ENCODE measurements at places on chromosomes 7 and 10.

DNA sequence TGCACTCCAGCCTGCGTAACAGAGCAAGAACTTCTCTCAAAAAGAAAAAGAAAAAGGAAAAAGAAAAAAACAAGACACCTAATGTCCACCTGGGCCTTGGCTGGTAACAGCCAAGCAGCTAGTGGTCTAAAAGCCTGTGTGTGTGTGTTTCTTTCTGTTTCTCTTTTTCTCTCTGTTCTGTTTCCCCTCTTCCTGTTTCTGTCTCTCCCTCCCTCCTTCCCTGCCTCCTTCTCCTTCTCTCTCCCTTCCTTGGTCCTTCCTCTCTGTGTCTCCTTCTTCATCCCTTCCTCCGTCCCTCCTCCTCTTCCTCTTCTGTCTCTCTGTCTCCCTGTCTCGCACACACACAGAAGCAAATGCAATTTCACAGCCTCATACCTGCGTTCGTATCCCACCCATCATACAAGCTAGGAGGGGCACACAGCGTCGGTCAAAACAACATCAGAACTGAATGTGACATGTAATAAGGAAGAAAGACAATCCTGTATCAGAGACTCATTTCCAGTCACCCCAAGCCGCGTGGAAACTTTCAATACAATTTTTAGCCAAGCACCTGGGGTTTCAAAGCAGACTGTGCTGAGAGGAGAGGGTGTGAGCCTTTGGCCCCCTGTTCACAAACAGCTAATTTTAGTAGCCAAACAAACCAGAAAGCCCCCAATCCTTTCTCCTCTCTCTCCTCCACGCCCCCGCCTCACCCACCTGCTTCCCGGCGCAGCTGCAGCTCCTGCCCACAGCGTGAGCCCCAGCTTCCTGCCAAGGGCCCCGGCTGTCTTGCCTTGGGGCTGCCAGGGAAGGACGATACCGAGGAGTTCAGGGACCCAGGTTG, 50.2 kb upstream of the GNA12 start:
- peak; percentile 60 for DNase-seq

DNA sequence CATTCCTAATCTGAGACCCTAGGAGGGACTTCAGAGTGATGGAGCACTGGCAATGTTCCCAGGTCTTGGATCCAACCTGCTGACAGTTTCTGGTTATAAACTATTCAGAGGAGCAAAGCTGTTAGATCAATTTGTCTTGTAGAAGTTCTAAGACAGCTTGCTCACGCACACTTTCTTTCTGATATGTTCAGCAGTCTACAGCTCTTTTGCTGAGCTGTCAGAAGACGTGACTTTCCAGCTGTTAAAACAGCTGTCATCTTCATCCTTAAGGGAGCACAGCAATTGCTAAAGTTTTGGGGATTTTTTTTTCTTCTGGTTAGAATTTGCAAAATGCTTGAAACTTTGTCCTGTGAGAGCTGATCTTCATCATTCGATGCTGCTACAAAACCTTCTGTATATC, 823.1 kb downstream of the SORCS1 start:
- no peak for DNase-seq

DNA sequence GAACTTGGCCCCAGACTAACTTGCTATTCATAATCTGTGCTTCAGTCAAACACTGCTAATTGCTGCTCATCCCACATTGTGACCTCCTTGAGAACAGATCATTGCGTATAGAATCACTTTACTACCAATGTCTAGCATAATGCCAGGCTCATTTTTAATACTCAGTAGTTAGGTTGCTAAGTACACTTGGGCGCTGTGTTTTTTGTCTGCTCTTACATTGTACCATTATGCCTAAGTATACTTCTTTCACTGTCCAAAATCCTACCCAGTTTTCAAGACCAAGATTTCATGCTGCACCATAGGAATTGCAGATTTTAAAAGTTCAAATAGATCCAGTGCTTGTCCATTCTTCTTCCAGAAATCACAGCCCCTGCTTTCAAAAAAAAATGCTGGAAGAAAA, 32.8 kb upstream of the TMEM106B start:
- no peak for DNase-seq

- no peak for DNase-seq
Observed at GRCh38 chr7:116195451-116195850, 14.9 kb upstream of the TES start.

DNA sequence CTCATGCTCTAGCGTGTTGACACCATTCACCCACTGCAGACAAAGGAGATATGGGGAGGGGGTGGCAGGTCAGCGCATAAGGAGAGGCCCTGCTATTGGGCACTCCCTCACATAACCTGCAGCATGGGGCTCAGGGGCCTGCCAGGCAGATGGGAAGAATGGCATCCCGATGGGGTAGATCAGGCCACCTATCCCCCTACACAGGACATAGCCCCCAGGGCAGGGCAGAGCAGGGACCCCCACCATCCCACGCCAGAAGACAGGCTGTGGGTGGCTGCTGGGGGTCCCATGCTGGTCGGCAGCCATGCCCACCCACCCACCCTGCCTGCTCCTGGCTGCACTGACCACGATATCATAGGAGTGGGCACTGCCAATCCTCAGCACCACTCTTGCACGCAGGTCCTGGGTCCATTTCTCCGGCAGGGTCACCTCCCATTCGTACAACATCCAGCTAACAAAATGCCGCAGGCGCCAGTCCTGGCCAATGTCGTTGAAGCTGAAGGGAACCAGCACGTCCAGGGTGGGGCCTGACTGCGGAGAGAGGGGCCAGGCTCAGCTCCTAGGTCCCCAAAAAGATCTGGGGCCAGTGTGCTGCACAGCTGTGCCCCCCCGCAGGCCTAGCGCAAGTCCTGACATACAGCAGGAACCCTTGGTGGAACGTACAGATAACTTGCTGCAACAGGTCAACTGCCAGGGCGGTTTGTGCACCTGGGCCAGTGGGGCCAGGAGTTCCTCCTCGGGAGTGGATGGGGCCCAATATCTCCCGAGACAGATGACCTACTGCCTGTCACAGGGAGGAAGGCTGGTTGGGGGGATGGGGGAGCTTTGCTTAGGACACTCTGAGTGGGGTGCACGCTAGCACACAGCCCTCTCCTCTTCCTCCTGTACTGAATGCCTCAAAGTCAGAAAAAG, 45.9 kb upstream of the ZNF479 start:
- no peak for DNase-seq

DNA sequence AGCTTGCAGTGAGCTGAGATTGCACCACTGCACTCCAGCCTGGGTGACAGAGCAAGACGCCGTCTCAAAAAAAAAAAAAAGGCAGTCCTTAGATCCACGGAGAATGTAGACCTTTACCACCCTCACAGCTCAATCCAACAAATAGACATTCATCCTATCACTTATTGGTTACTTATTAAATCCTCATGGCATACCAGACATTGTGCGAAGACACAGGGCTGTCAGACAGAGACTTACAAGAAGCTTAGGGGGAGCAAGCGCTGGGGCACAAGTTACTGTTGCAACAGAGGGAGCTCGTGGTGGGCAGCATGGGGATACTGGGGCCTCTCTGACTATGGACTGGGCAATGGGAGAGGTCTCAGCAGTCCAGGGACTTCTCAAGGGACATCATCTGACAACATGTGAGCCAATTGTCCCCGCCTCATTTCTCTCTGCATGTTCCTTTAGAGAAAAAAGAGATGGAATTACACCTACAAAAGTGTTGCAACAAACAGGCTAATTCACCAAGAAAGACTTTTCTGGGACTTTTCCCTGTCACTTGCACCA, 82.8 kb upstream of the TNS3 start:
- DNase-seq, result no peak

GRCh38 chr10:119494236-119495020, 48.1 kb downstream of the RGS10 start:
- DNase-seq, result no peak

DNA sequence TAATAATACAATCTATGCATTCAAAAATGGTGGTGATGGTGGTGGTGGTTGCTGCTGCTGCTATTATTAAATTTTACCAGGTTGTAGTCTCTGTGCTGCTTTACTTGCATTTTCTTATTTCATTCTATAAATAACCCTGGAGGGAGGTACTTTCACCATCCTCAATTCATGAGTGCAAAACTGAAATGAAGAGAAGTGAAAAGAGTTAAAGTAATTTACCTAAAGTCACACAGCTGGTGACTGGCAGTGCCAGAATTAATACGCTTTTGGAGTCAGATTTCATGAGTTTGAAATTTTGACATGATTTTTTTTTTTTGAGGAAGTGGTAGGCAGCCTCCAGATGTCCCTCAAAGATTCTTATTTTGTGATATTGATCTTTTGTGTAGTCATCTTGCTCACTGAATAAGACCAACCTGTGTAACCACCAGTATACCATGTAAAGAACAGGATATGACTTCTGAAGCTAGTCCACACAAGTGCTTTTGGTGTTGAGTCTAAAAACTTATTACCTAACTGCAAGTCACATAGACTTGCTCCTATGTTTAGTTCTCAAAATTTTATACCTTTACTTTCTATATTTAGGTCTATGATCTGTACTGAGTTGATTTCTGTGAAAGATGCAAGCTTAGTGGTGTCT, 218.8 kb downstream of the ZWINT start:
- DNase-seq, result no peak

DNA sequence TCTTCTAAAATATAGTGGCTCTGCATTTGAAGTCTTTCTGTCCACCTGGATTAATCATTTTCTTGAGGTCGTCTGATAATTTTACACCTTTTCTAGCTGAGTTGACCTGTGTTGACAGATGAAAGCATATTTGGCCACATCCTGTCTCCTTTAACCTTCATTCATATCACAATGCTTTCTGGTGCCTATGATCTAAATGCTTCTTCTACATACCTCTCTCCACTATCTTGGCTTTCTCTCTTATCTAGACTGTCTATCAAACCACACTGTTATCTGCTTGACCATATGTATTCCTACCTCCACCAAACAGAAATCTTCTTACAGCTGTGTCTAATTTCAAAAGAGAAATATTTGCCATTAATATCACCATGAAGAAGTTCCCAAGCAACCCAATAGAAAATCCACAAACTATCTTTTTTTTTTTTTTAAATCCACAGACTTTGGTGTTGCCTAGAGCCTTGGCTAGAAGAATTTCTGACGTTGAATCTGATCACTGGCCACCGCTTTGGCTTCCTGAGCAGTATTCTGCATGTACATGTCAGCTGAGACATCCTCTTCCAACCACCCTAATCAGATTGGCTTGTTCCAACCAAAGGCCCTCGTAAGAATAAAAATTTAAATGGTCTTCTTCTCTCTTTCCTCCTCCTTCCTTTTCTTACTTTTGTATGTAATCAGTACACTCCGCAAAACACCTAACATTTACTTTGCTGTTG, 66.3 kb upstream of the SP4 start:
- no peak for DNase-seq

DNA sequence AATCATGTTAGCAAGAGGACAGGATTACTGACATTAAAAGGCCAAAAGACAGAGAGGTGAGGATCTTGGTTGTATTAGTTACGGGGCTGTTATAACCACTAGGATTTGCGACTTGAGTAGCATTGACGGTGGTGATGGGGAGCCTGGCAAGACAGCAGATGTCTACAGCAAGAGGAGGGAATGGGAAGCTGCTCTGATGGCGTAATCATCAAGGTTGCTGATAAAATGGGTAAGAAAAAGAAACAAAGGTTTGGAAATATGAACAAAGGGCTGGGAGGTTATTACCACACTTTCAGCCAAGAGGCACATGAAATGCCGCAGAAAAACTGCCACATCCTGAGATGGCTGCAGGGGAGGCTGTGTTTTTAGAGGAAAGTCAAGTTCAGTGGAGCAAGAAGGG, 33.9 kb downstream of the TMEM229A start:
- DNase-seq, result no peak

DNA sequence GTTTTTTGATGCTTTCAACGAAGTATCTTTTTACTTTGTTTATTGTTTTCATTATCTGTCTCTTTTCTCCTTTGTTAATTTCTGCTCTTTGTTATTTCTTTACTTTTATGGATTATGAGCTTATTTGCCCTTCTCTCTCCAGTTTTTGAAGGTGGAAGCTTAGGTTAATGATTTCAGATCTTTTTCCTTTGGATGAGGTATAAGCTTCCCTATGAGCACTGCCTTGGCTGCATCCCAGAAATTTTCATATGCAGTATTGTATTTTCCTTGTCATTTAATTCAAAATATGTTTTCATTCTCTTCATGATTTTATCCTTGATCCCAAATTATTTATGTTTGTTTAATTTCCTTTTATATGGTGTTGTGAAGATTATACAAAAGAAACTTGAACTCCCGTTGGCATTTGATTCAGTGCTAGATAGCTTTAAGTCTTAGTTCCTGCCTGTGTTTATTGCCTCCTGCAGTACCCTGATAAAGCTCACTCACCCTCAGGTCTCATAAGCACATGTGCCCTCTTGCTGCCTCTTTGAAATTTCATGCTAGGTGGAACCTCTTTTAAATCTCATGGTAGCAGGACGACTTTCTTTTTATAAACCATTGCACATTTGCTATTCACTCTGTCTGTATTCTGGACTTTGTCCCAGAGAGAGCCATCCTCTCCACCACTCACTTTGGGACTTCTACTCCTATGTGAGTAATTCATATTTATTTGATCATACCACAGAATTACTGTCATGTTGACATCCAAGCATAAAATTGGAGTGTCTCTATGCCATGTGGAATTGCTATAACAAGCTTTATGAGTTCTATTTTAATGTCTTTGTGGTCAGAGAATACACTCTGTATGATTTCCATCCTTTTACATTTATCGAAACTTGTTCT, 23.0 kb upstream of the CEP41 start:
- DNase-seq, result no peak

DNA sequence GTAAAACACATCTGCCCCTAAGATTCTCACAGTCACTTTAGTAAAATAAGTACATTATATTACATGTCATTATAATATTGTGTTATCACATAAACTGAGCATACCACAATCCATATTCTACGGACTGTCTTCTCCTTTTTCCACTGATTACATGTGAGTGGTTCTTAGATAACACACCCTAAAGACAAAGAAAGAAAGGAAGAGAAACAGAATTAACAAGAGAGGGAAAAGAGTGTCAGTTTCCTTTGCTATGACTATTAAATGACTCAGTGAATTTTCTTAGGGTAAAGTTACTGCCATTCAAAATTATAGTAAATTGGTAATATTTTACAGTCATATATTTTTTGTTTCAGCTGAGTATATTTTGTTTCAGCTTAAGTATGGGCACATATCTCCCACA, 268.3 kb downstream of the TWIST1 start:
- DNase-seq, result no peak

DNA sequence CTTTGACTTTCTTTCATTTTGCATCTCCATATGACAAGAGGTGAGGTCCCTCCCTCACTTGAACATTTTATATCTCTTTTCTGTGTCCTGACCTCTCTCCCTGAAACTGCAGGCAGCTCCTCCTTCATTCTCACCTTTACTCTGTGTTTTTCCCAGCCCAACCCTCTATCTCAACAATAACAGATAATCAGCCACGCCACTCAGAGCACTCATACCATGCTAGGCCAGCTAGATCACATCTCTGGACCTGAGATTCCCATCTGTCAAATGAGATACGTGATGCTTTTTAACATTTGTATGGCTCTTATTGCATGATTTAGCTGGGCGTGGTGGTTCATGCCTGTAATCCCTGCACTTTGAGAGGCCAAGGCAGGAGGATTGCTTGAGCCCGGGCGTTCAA, 63.1 kb upstream of the PDCD4 start:
- DNase-seq, result no peak

GRCh38 chr10:47297866-47298540, 2.0 kb upstream of the GDF10 start:
- no peak for DNase-seq

Measured in T-helper 1 cell (primary cell).